ENCODE measurements at places on chromosomes 3 and 15.

DNA sequence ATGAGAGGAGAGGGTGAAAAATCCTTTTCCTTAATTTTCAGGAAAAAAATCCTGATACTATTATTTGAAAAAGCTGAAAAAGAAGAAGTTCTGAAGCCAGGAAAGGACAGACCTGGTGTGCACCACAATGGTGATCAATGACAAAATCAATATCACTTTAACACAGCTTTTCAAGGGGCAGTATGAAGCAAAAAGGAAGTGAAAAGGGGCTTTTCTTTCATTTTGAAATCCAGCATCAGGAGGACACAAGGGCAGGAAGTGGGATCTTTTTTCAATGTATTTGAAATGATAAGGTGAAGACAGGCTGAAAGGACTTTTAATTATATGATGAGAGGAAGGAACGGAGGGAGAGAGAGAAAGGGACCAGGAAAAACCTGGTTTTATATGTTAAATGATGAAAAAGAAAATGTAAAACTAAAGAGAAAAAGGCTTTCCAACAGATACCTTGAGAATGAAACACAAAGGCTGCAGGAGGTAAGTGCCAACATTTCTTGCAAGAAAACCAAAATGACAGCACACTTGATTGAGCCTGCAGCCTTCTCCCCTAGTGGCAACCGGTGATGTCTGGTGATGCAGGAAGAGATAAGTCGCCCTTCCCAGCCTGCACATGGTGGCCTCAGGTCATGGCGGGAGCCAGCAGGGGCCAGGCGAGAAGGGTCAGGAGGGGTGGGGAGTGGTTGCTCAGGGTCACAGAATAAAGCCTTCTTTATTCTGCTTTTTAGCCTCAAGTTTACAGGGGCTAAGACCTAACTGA lies 236.7 kb upstream of the WNT5A start:
- DNase-seq: no peak

- no peak for DNase-seq
Observed at GRCh38 chr3:3902161-3902560, 102.9 kb downstream of the LRRN1 start.

GRCh38 chr3:11134794-11135193 lies 19.5 kb upstream of the HRH1 start:
- no peak for DNase-seq

GRCh38 chr15:48333540-48333939 lies 2.3 kb downstream of the DUT start:
- DNase-seq: no peak

GRCh38 chr3:84165328-84165727 lies 793.5 kb upstream of the CADM2 start:
- no peak for DNase-seq

GRCh38 chr3:192899540-192899982 lies 18.1 kb downstream of the MB21D2 start:
- DNase-seq: no peak

- no peak for DNase-seq
Observed at GRCh38 chr3:10514407-10515069, 9.2 kb upstream of the ATP2B2 start.
